ENCODE measurements at places on chromosomes 13 and 19.

DNA sequence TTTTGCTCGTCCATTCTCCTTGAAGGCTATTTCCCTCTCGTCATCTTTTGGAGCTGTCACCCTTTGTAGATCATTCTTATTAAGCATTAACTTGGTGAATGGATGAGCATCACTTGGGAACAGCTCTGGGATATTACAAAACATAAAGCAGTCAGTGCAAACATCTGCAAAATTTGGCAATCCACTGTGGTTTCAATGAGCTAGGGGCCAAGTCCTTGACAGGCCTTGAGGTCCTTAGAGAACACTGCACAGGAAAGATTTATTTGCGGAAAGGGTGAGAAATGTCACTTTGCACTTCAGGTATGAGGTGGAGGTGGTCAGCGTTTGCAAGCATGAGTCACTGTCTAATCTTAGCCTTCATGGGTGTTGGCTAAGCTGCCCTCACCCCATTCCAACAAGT lies 239.7 kb upstream of the MAB21L1 start:
- DNase-seq, result no peak

- no peak for DNase-seq
Measured at GRCh38 chr13:110523838-110524540, 37.5 kb downstream of the RAB20 start.

DNA sequence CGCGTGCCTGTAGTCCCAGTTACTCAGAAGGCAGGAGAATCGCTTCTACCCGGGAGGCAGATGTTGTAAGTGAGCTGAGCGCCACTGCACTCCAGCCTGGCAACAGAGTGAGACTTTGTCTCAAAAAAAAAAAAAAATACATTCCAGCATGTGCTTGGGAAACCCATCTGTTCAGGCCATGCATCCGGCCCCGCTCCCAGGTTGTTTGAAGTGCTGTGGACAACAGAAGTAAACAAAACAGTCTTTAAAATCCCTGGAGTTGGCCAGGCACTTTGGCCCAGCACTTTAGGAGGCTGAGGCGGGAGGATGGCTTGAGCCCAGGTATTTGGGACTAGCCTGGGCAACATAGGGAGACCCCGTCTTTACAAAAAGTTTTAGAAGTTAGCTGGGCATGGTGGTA lies 3.2 kb upstream of the PTPRS start:
- no peak for DNase-seq

GRCh38 chr13:52026246-52026626 lies 1.7 kb downstream of the UTP14C start:
- no peak for DNase-seq

- peak; percentile 74 for DNase-seq
Measured at GRCh38 chr19:1445185-1445931, 4.6 kb upstream of the APC2 start.

GRCh38 chr13:59304596-59304995 lies 859.1 kb downstream of the DIAPH3 start:
- no peak for DNase-seq

GRCh38 chr19:6813659-6814058 lies 41.2 kb downstream of the VAV1 start:
- no peak for DNase-seq

DNA sequence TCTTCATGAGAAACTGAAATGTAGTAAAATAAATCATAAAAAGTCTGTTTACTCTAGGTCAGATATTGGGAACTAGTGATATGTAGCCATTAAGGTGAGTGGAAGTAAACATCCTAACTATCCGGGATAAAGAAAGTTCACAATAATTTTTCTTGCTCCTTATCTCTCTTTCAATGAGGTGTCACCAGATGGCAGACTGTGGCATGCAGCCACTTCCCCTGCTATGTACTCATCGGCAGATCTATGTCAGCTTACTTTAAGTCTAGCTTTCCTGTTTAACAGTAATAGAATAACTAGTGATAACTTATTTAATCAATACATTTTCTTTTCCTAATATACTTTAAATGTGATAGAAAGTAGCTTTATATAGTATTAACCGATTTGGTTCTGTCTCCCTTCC lies 181.9 kb downstream of the NDFIP2 start:
- DNase-seq, result no peak

DNA sequence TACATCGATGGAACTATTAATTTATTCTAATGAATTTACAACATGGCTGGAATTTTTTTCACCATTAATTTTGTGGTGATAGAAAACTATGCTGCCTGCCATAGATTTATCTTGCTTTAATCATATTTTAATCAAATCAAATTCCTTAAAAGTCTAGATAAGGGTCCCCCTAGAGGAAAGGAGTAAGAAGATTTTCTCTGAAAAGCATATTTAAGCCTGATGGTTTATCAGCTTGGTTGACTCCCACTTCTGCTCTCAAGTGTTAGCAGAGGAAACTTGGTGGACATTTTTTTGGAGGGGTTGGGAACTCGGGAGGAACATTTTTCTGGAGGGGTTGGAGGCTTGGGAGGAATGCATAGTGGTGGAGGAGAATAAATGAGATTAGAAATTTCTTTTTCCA lies 253.3 kb downstream of the KCNRG start:
- DNase-seq, result no peak

GRCh38 chr19:8045872-8046568 lies 6.5 kb upstream of the CCL25 start:
- no peak for DNase-seq

DNA sequence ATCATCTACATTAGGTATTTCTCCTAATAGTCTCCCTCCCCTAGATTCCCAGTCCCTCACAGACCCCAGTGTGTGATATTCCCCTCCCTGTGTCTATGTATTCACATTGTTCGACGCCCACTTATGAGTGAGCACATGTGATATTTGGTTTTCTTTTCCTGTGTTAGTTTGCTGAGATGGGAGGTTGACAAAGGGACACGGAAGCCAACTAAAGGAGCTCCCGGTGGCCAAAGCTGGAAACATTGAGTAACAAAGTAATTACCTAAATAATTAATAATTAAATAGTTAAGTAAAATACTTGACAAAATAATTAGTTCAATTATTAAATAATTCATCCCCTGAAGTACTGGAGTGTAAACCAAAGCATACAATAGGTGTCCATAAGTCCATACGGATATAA lies 1.7 kb upstream of the PRR20A start:
- DNase-seq, result no peak

DNA sequence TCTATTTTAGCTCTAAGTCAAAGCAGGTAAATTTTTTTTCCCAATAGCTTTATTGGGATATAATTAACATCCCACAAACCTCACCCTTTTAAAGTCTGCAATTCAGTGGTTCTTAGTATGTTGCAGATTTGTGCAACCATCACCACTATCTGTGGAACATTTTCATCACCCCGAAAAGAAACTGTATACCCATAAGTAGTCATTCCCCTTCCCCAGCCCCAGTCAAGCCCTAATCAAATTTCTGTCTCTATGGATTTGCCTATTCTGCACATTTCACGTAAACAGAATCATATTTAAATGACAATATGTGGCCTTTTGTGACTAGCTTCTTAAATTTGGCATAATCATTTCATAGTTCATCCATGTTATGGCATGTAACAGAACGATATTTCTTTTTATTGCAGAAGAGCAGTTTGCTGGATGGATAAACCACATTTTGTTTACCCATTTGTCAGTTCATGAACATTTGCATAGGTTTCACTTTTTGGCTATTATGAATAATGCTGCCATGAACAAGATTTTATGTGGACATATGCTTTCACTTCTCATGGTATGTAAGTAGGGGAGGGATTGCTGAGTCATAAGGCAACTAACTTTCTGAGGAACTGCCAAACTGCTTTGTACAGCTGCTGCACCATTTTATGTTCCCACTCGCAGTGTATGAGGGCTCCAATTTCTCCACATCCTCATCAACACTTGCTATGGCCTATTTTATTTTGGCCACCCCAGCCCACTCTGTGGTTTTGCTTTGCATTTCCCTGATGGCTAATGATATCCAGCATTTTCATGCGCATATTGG lies 10.9 kb downstream of the SLC46A3 start:
- no peak for DNase-seq

GRCh38 chr19:38022791-38023670 lies 116.0 kb downstream of the SIPA1L3 start:
- no peak for DNase-seq

- DNase-seq, result no peak
Measured at GRCh38 chr19:47144630-47145029, 14.0 kb downstream of the SAE1 start.

- peak; percentile 35 for DNase-seq
Measured at GRCh38 chr19:57099199-57099661, 20.6 kb upstream of the USP29 start.

- DNase-seq, result no peak
Measured at GRCh38 chr19:56101746-56102535, 19.2 kb downstream of the ZNF787 start.

GRCh38 chr13:112990783-112991182 lies 21.8 kb downstream of the MCF2L start:
- DNase-seq, result no peak

GRCh38 chr19:16095071-16095571 lies 16.6 kb upstream of the RAB8A start:
- no peak for DNase-seq

GRCh38 chr13:93286047-93286446 lies 59.4 kb downstream of the GPC6 start:
- DNase-seq, result no peak

GRCh38 chr19:34366738-34367623 lies 2.0 kb downstream of the GPI start:
- no peak for DNase-seq

- DNase-seq, result no peak
Measured at GRCh38 chr13:67509018-67509417, 278.9 kb upstream of the PCDH9 start.

DNA sequence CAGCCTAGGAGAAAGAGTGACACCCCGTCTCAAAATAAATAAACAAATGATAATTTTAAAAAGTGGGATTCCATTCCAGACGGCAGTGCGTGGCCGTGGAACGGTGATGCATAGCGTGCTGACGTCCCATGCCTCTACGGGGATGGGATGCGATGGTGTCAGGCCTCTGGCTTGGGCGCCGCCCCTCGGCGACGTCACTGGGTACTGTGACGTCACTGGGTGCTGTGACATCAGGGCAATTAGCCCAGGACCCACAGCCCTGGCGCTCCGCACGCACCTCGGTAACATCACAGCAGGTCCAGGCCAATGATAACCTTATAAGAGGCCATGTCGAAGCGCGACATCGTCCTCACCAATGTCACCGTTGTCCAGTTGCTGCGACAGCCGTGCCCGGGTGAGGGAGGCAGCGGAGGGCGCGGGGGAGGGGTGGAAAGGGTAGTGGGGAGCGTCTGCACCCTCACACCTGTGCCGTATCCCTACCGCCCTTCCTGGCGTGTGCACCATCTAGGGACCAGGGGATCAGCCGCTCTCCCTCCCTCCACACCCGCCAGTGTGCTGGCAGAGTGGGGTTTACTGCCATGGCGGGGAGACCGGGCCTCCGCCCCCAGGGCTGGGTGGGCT lies at the start of gene GAPDHS:
GAPDHS (plus strand) TSS at position 256 of the 621 bp plus-strand sequence; CDS start at position 328, 72 bp downstream.
- no peak for DNase-seq

GRCh38 chr19:10111405-10111811 lies at the start of gene P2RY11:
Gene P2RY11 (plus strand): TSS chr19:10111693. CDS start chr19:10111722, 29 bp downstream.
- no peak for DNase-seq

GRCh38 chr19:18320865-18321733 lies 1.8 kb downstream of the LSM4 start:
- DNase-seq, result no peak

DNA sequence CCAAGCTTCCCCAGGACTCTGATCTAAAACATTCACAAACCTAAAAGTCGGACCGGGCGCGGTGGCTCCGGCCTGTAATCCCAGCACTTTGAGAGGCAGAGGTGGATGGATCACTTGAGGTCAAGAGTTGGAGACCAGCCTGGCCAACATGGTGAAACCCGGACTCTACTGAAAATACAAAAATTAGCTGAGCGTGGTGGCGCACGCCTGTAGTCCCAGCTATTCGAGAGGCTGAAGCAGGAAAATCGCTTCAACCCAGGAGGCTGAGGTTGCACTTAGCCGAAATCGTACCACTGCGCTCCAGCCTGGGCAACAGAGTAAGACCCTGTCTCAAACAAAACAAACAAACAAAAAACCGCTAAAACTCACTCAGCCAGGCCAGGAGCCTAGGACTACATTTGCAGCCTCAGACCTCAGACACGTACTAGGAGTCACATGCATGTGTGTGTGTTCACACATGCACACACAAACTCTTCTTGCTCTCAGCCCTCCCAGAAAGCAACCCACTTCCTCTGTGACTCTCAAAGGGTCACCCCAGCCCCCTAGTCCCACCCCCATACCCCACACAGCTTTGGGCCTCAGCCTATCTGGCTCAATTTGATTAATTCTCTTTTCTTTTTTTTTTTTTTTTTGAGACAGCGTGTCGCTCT lies 704 bp upstream of the NOTCH3 start:
- no peak for DNase-seq

DNA sequence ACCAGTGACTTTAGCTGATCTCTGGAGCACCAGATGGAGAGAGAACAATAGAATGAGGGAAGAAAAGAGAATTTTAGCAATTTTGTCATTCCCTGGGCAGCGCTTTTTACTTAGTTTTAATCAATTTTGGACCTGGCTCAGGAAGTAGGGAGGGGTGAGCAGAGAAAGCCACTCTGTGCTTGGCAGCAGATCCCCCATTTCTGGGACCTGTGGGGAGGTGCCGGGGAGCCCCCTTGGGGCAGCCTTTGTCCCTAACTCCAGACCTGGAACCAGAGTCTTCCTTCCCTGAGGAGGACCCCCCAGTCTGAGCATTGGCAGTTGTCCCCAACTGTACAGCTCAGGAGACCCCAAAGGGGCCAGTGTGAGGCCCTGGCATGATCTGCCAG lies 10.5 kb downstream of the LYL1 start:
- no peak for DNase-seq

- DNase-seq, result no peak
Measured at GRCh38 chr13:24678151-24678550, 2.1 kb upstream of the ATP12A start.

DNA sequence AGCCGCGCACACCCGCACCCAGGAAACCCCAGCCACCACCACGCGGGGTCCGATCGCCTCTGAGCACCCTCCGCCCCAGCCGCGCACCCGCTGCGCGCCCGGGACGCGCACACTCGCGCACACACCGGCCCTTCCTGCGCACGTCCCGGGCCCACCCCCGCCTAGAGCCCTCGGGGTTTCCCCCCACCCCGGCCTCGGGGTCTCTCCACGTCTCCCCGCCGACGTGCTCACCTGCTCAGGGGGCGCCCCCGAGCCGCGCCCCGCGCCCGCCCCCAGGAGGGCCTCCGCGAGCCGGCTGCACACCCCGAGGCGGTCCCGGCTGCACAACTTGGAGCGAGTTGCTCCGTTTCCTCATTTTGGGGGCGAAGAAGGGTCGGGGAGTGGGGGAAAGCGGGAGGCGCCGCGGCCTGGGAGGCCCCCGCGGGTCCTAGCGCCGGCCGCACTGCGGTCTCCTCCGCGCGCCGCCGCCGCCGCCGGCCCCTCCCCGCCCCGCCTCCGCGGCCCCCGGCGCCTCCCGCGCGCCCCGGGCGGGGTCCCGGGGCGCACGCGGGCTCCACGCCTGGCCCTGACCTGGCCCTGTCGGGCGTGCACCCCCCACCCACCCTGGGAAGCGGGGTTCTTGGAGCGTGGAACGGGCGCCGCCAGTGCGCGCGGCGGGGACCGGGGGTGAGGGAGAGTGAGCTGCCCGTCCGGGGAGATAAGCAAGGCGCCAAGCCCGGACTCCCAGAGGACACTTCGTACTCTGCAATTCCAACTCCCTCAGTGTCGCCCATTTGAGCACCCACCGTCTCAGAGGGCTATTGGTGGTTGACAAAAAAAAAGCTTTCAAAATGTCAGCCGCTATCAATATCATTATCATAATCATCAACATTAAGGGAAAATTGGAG lies at the start of gene MATK:
MATK (minus strand) TSS at position 444 of the 887 bp plus-strand sequence. CDS start 1,246 bp downstream, outside the sequence.
- peak; percentile 45 for DNase-seq

All from activated CD4-positive, alpha-beta T cell treated with anti-CD3 and anti-CD28 coated beads for 4 hours (primary cell).